ENCODE measurements at places on chromosomes 11 and 22.

DNA sequence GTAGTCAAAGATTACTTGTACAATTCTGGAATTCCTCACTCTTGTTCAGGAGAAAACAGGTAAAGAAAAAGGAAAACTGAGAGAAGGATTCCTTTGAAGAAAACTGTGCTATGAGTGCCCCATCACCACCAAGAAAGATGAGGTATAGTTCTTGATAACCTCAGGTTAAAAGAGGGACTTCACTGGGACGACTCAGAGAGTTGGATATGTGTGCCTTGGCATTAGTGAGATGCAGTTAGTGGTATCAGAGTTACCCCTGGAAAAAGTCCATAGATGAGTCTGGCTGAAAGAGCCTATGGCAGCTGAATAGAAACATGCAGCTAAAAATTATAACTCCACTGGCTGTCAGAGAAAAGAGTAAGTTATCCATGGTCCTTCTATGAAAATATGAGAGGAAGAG, 28.8 kb downstream of the LPXN start:
- DNase-seq, result no peak

DNA sequence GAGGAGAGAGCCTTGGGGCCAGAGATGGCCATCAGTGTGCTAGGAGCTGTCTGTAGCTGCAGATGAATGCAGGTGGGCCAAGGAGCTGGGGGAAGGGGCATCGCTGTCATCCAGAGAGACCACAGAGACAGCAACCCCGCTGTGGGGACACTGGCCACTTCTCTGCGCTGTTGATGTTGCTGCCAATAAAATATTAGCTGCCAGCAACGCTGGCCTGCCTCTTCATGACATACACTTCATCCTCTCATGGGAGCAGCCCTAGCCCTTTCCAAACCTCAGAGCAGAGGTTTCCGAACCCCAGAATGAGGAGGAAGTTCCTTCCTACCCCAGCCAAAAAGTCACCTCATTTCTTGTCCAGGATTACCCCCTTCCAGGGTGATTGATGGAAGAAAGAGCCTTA, 106.2 kb downstream of the PARVA start:
- no peak for DNase-seq

DNA sequence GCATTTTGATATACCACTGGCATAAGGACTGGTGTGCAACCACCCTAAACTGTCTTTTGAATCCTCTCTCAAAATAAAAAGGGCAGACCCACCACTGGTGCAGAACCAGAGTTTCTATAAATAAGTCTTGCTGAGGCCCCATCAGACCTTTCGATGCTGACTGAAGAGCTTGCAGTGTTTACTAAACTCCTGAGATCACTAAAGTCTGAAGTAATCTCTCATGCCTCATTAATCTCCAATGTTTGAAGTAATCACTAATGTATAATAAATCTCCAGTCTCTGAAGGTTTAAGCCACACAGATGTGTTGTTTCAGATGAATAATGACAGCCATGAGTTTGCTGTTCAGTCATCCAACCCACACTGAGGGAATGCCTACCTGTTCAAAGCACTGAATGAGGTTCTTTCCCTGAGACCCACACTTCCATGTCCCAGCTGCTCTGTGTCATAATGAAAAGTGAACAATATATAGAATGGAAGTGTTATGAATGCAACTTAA, 50.6 kb upstream of the DEUP1 start:
- no peak for DNase-seq

DNA sequence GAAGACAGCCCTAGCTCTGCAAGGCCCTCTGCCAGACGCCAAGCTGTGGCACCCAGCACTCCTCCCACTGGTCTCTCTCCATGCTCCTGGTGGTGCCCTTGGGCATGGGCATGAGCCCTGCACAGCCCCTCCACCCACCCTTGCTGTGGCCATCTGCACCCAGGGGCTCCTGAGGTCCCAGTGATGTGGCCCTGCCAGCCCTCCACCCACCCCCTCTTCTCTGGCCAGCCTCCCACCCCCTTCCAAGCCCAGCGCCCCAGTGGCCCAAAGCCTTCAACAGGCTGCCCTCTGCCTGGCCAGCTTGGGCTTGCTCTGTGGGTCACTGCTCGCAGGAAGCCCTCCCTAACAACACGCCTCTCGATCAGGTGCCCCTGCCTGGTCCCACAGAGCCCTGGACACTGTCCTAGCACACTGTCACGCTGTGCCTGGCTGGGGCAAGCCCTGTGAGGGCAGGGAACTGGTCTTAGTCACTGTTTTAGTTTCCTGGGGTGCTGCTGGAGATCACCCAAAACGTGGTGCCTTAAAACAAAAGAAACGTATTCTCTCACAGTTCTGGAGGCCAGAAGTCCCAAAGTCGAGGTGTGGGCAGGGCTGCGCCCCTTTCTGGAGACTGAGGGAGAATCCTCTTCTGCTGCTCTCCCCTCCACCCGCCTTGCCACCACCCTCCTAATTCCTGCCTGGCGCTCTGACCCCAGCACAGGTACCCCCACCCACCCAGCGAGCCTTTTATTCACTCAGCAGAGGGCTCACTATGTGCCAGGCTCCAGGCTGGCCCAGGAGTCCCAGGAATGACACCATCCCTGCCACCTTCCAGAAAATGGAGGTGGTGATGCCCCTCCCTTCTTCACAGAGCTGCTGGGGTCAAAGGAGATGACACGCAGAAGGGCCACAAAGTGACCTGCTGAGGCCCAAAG, 14.7 kb downstream of the SULT4A1 start:
- no peak for DNase-seq

DNA sequence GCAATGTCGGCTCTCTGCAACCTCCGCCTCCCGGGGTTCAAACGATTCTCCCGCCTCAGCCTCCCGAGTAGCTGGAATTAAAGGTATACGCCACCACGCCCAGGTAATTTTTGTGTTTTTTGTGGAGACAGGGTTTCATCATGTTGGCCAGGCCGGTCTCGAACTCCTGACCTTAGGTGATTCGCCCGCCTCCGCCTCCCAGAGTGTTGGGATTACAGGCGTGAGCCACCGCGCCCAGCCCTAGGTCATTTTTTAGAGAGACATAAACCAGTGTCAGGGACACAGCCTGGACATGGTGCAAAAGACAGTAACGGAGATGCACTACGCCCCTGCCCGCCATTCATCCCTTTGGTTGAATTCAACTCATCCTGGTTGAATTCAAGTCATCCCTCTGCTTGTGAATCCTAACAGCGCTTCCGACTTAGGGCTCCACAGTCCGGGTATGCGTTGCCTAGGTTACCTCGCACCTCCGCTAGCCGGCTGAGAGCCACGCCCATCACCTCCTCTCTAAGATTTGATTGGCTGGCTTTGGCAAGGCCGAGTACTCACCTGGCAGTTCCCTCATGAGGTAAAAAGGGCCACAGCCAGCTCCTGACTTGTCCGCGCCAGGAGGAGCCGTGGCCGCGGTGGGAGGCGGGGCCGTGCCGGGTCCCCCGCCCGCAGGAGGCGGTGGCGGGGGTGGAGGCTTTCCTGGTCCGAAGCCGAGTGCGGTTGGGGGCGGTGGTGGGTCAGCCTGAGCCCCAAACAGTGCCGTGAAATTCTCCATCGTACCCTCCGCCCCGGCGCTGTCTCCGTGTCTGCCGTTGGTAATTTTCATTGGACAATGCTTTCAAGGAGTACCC, at the start of gene MED19:
TSS of gene MED19 (minus strand) at position 802 of the 842 bp plus-strand sequence. CDS start at position 766, 36 bp downstream.
- peak; percentile 50 for DNase-seq

GRCh38 chr11:134466156-134466555, 54.1 kb upstream of the B3GAT1 start:
- DNase-seq, result no peak

DNA sequence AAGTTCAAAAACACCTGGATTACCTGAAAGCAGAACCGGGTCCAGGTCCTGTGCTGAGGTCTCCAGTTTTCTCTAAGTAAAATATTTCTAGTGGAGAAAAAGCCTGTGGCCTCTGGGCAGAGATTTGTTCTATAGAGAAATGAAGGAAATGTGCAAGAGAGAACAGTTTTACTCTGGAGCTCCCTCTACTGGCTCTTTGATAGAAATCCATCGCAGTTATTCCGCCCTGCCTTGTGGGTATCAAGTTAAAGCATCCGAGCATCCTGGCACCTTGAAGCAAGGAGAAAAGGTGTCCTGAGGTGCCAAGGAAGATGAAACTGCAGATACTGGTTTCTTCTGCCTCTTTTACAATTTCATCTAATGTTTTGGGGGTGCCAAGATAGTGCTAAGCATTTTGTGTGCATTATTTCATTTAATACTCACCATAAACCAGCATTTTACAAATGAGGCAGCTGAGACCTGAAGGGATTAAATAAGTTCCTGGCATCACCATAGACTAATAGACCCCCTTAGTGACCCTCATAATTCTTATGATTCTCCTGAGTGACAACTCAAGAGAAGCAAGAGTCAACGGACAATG, 113.1 kb upstream of the HSD17B12 start:
- no peak for DNase-seq

- DNase-seq, result no peak
These were observed 53.8 kb downstream of the ATG16L2 start for GRCh38 chr11:72867970-72868369.

- DNase-seq, result no peak
These were observed 26.4 kb upstream of the CD5 start for GRCh38 chr11:61075891-61076290.

DNA sequence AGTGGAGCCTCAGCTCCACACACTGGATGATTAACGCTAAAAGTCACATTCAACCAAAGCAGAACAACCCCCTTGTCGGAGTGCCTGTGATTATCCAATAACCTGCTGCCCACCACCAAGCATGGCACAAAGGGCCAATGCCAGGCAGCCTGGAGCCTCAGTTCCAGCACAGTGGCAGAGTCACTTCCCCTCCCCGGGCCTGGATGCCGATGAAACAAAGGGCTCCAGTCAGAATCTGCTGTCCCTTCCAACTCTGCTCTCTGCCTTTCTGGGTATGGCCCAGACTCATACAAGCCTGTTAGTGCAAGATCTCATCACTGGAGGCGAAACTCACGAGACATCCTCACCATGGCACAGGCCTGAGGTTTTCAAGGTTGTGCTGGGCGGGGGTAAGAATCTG, 52.1 kb downstream of the CLTCL1 start:
- no peak for DNase-seq

DNA sequence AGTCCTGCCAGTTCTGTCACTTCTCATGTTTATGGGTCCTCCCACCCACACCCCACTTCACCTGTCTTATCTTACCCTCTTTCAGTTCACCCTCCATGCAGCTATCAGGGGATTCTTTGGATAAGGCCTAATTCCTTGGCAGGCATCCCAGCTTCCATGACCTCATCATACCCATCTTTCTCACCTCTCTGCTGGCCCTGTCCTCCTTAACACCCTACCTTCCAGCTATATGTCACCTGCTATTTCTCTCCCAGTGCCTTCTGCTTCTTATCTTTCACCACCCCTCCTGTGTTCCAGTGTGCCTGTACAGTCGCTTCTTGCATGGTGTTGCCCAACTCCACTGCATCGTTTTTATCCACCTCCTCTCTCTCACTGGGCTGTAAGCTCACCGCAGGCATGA, 28.3 kb downstream of the SNU13 start:
- no peak for DNase-seq

- no peak for DNase-seq
These were observed 502.4 kb downstream of the MIAT start for GRCh38 chr22:27159716-27160295.

- DNase-seq, result no peak
These were observed 137.1 kb downstream of the ARHGAP42 start for GRCh38 chr11:100824041-100824809.

DNA sequence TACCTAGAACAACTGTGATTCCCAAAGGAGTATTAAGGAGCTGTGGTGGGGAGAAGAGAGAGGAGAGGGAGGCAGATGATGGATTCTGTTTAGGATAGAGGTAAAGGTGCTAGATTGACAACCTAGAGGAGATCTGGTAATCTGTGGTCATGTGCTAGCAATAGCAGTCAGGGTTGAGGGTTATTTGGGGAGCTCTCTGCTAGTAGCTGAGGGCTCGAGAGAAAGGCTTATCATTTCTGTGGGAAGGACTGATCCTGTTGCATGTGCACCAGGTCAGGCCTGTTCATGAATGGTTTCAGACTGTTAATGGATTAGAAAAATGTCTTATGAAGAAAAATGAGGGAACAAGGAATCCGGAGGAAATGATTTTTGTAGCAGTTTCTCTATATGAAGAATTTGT, 63.2 kb downstream of the MTMR3 start:
- no peak for DNase-seq

DNA sequence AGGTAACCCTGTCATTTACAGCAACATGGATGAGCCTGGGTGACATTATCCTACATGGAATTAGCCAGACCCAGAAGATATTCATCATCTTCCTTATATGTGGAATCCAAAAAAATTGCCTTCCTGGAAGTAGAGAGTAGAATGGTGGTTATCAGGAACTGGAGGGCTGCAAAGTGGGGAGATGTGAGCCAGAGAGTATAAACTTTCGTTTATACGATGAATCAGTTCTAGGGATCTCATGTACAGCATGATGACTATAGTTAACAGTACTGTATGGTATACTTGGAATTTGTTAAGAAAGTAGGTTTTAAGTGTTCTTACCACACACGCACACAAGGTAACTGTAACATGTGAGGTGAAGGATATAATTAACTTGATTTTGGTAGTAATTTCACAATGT, 79.1 kb downstream of the TBC1D22A start:
- no peak for DNase-seq

DNA sequence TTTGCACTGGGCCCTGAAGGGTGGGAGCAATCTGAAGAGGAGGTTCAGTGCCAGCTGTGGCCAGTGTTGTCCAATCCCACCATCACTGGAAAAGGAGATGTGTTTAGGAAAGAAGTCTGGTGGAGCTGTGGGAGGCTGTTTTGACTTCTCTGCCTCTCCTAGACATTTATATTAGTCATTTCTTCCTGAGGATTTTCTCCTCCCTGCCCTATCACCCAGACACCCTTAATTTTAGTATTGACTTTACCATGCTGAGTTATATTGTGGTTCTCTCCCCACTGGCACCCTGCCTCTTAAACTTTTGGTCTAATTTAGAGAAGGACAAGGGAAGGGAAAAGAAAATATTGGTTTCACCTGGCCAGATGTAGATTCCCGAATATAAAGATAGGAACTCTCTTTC, 159.1 kb downstream of the WNT11 start:
- DNase-seq, result no peak

- DNase-seq, result no peak
These were observed 36.3 kb downstream of the PPP2R1B start for GRCh38 chr11:111729831-111730311.

DNA sequence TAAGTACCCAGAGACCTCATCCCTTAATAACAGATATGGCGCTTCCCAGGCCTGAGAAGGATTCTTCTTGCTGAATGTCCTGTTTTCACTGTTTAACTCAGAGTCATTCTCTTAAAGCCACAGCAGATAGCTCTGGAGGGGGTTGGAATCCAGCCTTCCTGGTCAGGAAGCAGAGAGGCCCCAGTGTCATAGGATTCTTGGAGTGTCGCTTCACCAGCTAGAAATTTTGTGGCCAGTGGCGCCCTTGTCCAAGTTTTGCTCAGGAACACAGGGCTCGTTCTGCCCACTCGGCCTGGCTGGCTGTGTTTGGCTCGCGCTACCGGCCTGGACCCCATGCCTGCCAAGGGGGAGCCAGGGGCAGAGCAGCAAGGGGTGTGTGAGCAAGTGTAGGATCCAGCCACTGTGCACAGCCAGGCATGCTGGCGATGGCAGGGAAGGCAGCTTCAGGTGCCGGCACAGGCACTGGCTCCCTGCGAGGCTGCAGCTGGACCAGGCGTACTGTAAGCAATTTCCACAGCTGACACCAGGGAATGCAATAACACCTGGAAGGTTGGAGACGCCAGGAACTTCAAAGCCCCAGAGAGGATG, 214.8 kb upstream of the SESN3 start:
- no peak for DNase-seq

GRCh38 chr22:23791738-23792645, 5.2 kb downstream of the SMARCB1 start:
- DNase-seq, result no peak

GRCh38 chr11:35590412-35590811, 27.8 kb upstream of the FJX1 start:
- no peak for DNase-seq

- no peak for DNase-seq
These were observed 11.9 kb downstream of the FAM83F start for GRCh38 chr22:40006641-40007040.

Data from activated T-helper 1 cell treated with anti-CD3 and anti-CD28 coated beads, Interleukin-2, amount 50 U/mL, for 16 hours (primary cell).